ENCODE measurements at places on chromosomes 3 and 15.
A peak's percentile ranks its signal among the peaks of the same experiment; 100 is the strongest.

DNA sequence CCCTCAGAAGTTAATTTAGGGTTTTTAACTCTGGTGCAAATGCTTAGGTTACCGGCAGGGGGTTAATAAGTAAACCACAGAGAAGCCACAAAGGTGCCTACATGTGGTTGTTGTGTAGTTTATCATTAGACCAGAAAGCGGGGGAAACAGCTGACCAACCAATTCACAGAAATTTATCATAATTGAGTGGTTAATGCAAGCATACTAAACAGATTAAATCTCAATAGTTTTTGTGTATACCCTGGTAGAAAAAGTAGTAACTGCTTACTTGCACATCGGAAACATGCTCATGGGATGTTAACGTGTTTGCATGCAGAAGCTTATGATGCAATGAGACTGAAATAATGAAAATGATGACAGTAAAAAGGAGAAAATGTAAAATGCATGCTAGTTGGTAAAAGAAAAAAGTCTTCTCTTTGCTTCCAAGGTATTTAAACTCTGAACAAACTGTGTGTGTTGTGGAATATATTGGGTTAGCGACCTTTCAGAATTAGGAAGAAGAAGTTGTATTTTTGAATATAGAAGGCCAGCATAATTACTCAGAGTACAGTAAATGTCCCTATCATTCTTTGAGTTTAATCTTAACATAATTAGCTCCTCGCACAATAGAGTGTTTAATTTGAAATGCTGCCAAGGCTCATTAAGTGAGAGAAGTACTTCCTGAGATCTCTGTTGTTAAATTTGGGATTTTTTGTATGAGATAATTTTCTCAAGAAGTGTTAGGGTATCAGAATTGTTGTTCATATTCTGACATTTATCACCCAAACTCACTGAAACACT lies 316.2 kb downstream of the PTPRG start:
- H3K27me3 ChIP-seq, result no peaks in the 10 kb centered on the region
- DNase-seq, result no peak
- H3K4me1 ChIP-seq, result peaks cover 24% of the 10 kb centered on the region
- H3K36me3 ChIP-seq, result no peaks in the 10 kb centered on the region
- H3K4me3 ChIP-seq, result no peak overlapping the region

- no peak overlapping the region for H3K27ac ChIP-seq
- H3K36me3 ChIP-seq, result no peaks in the 10 kb centered on the region
- no peak overlapping the region for H3K4me3 ChIP-seq
- no peaks in the 10 kb centered on the region for H3K27me3 ChIP-seq
- DNase-seq, result no peak
These were observed 12.5 kb upstream of the MGLL start for GRCh38 chr3:127834771-127835170.

GRCh38 chr3:28476194-28476593 lies 127.6 kb upstream of the AZI2 start:
- H3K4me3 ChIP-seq, result no peak overlapping the region
- H3K4me1 ChIP-seq, result no peaks in the 10 kb centered on the region
- no peaks in the 10 kb centered on the region for H3K36me3 ChIP-seq
- no peak overlapping the region for H3K27ac ChIP-seq

- H3K4me1 ChIP-seq, result peaks cover 4% of the 10 kb centered on the region
- H3K4me3 ChIP-seq, result no peak overlapping the region
- H3K36me3 ChIP-seq, result no peaks in the 10 kb centered on the region
- no peaks in the 10 kb centered on the region for H3K27me3 ChIP-seq
These were observed 60.2 kb downstream of the AGBL1 start for GRCh38 chr15:86139828-86140227.

- no peak overlapping the region for H3K27ac ChIP-seq
- no peaks in the 10 kb centered on the region for H3K27me3 ChIP-seq
- DNase-seq, result no peak
- H3K4me3 ChIP-seq, result no peak overlapping the region
- peaks cover 4% of the 10 kb centered on the region for H3K36me3 ChIP-seq
These were observed 25.0 kb downstream of the LRRC58 start for GRCh38 chr3:120324190-120324589.

GRCh38 chr3:187327845-187328244 lies 36.3 kb upstream of the MASP1 start:
- peaks cover 4% of the 10 kb centered on the region for H3K4me1 ChIP-seq
- no peaks in the 10 kb centered on the region for H3K36me3 ChIP-seq
- no peak overlapping the region for H3K4me3 ChIP-seq

DNA sequence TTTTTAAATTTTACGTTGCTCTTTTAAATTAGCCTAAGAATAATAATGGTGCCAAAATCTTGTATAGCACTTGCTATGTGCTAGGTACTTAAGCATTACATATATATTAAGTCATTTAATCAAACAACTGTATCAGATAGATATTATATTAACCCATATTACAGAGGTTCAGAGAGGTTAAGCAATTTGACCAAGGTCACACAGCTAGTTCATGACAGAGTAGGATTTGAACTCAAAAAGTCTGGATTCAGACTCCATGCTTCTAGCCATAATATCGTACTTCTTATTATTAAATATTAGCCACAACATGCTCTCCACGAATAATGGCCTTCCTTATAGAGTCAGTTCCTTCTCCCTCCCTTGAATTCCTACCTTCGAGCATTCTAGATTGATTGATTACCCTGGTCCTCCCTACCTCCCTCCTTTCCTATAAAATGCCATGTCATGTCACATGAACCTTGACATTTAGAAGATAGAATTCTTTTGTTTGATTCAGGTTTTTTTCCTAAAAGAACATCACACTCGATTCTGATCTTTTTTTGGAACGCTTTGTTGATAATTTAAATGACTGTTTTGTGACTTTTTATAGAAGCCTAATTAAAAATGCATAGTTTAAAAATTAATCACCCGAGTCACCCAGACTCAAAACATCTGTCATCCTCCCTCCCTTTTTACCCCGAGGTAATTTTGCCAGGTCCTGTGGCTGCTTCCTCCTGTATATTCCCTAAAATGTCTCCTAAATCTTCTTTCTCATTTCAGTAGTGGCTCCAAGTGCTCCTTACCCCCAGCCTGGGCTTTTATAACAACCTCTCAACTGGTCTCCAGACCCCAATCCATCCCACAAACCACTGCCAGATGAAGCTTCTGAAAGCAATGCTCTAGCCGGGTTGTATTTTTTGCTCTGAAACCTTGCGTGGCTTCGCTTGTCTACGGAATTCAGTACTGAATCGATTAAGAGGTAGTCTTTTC lies 8.5 kb upstream of the PSMD6 start:
- no peak for DNase-seq
- no peaks in the 10 kb centered on the region for H3K4me1 ChIP-seq
- peak overlapping the region; percentile 51 for H3K27ac ChIP-seq
- H3K4me3 ChIP-seq, result no peak overlapping the region

GRCh38 chr3:197297002-197297401 lies 1.4 kb downstream of the DLG1 start:
- no peak for DNase-seq
- H3K27me3 ChIP-seq, result peaks cover 30% of the 10 kb centered on the region
- peaks cover 42% of the 10 kb centered on the region for H3K36me3 ChIP-seq
- peak overlapping the region; percentile 90 for H3K4me3 ChIP-seq
- H3K4me1 ChIP-seq, result no peaks in the 10 kb centered on the region

- H3K4me1 ChIP-seq, result no peaks in the 10 kb centered on the region
- H3K36me3 ChIP-seq, result no peaks in the 10 kb centered on the region
- H3K27ac ChIP-seq, result no peak overlapping the region
These were observed 325.2 kb downstream of the DIPK2A start for GRCh38 chr3:144296808-144297207.

DNA sequence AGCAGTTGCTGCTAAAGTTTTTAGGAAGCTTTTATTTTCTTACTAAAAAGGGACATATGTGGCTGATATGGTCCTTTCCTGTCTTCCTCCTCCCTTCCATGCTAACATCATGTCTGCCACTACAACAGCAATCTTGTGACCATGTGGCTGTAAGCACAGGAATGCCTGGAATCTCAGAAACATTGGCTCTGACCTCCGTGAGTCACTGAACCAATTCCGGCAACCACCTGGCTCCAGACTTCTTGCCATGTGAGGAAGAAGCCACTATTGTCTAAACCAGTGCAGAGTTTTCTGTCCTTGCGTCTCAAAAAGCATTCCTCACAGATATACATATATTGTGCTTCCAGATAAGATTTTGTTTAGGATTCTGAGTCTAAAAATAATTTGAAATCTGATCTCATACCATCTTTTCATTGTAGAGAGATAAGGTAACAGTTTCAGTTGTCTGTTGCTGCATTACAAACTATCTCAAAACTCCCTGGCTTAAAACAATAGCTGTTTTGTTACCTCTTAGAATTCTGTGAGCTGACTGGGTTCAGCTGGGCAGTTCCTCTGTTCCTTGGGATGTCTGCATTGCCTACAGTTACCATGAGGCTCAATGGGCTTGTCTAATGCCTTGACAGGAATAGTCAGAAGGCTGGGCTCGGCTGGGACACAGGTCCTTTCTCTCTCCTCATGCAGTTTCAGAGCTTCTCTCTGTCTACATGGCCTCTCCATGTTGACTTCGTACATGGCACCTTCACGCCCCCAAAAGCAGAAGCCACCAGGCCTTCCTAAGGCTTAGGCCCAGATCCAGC lies 77.3 kb upstream of the MAGI1 start:
- no peaks in the 10 kb centered on the region for H3K27me3 ChIP-seq
- H3K27ac ChIP-seq, result no peak overlapping the region

DNA sequence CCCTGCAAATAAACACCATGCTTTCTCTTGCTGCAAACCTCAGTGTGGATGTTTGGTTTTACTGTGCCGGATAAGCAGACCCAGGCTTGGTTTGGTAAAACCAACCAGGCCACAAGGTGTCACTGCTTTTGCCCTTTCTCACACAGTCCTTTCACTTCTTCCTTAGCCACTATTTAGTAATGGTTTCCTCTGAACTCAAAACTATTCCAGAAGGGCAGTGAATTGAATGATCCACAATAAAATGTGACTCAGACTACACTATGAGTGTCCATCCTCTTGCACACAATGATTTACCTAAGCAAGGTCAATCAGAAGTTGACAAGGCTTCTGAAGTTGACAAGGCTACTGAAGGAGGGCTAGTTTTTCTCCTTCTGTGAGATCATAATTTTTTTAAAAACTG lies 552.4 kb upstream of the CCDC54 start:
- H3K36me3 ChIP-seq, result no peaks in the 10 kb centered on the region
- no peak overlapping the region for H3K27ac ChIP-seq
- no peaks in the 10 kb centered on the region for H3K27me3 ChIP-seq
- peak; percentile 71 for DNase-seq

- H3K4me3 ChIP-seq, result no peak overlapping the region
- no peak overlapping the region for H3K27ac ChIP-seq
- DNase-seq, result no peak
- H3K4me1 ChIP-seq, result peaks cover 10% of the 10 kb centered on the region
- H3K36me3 ChIP-seq, result peaks cover 68% of the 10 kb centered on the region
- no peaks in the 10 kb centered on the region for H3K27me3 ChIP-seq
These were observed 8.0 kb upstream of the B3GNT5 start for GRCh38 chr3:183244981-183245476.

DNA sequence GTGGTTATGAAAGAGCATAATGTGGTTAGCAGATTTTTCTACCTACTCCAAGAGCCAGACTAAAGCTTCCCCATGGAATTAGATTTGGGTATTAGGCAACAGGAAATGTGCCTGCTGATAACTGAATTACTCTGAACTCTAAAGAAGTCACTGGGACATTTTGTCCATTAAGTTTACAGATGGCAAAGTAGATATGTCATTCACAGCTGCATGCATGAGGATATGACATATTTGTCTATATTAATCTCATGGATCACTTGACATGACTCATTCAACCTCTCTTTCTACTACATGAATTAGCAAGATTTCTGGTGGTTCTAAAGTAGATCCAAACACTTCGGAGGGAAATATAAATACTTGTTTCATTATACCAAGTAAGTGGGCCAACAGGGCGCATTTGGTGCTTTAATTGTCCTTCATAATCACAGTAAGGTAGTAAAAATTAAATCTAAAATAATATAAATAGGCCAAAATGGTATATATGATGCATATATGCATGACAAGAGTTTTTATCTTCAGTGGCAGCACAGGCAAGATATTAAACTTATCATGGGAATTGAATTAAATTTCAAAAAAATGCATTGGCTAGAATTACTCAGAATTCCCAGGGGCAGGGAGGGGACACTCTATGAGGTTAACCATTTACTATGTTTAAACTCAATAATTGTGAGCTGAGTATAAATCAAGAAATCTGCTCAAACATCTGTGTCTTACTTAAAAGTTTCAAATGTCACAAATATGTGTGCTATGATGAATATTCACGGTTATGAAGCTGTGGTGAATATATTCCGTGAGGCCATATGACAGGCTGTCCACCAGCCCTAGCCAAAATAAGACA lies 365.3 kb upstream of the KCNMB2 start:
- no peaks in the 10 kb centered on the region for H3K36me3 ChIP-seq
- no peak overlapping the region for H3K4me3 ChIP-seq
- DNase-seq, result no peak
- H3K27ac ChIP-seq, result no peak overlapping the region

GRCh38 chr15:68609629-68610028 lies 30.8 kb downstream of the CORO2B start:
- H3K27ac ChIP-seq, result no peak overlapping the region
- H3K4me3 ChIP-seq, result no peak overlapping the region
- DNase-seq, result no peak
- no peaks in the 10 kb centered on the region for H3K36me3 ChIP-seq
- H3K27me3 ChIP-seq, result no peaks in the 10 kb centered on the region
- H3K4me1 ChIP-seq, result peaks cover 5% of the 10 kb centered on the region

DNA sequence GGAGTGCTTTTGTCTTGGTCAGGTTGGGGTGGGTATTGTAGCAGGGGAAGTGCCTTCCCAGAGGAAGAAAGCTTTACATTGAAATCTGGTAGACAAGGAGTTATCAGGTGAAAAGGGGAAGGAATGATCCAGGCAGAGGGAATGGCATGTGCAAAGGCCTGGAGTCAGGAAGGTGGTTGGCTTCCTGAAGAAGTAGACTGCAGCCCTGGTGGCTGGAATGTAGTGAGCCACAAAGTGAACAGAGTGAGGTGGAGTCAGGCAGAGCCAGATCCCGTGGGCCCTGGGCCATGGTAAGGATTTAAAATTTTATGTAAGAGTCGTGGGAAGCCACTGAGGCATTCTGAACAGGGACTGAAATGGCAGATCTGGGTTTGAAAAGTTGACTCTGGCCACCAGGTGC lies 58.3 kb downstream of the RAB11A start:
- no peak overlapping the region for H3K4me3 ChIP-seq
- no peak overlapping the region for H3K27ac ChIP-seq
- no peaks in the 10 kb centered on the region for H3K36me3 ChIP-seq

DNA sequence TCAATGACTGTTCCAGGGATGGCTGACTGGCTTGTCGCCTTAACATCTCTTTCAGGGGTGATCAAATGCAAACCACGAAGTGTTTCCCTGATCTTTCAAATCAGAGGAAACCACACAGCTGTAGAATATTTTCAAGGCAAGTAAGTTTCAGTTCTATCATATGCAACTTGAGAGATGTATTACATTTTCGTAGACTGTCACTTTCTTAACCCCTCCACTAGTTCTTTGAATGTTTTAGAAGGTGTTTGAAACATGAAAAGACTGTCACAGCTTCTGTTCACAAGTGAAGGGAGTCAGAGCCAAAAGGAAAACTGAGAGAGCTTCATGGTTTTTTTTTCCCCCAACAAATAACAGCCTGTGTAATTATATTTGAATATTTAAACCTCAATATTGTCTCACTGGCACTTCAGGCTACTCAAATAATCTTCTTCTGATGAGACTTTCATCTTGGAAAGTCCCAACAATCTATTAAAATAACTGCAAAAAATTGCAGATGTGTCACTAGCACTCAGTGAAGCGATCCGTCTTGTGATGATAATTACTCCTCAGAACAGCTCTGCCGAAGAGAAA lies 25.9 kb upstream of the CAPN7 start:
- no peak overlapping the region for H3K4me3 ChIP-seq
- no peak for DNase-seq
- no peak overlapping the region for H3K27ac ChIP-seq
- H3K36me3 ChIP-seq, result no peaks in the 10 kb centered on the region
- peaks cover 15% of the 10 kb centered on the region for H3K27me3 ChIP-seq

GRCh38 chr3:4515916-4516579 lies 22.9 kb downstream of the ITPR1 start:
- H3K27ac ChIP-seq, result no peak overlapping the region
- no peaks in the 10 kb centered on the region for H3K36me3 ChIP-seq
- H3K4me1 ChIP-seq, result peaks cover 11% of the 10 kb centered on the region
- H3K27me3 ChIP-seq, result no peaks in the 10 kb centered on the region
- H3K4me3 ChIP-seq, result no peak overlapping the region

All from endodermal cell (in vitro differentiated cells).